ENCODE measurements at places on chromosomes 11 and 22.
A peak's percentile ranks its signal among the peaks of the same experiment; 100 is the strongest.

DNA sequence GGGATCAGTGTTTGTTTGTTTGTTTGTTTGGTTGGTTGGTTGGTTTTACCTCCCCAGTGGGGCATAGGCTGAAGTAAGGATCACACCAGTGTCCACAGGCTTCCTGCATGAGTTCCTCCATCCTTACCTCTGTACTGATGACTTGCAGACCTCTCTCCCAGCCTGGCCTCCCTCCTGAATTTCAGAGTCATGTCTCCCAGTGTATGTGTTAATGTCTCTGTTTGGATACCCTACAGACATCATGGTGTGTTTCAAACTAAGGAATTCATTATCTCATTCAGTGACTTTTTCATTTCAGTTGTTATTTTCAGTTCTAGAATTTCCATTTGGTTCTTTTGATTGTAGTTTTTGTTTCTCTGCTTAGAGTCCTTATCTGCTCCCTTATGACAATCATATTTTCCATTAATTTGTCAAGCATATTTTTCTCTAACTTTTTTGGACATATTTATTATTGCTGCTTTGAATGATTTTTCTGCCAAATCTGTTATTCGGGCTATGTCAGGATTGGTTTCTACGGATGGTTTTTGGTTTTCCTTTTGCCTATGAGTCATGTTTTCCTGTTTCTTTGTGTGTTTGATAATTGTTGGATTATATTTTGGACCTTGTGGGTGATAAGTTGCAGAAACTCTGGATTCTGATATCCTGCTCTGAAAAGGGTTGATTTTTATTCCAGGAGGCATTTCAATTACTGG is 23.6 kb downstream of the MYEOV start:
- peak; percentile 45 for DNase-seq

DNA sequence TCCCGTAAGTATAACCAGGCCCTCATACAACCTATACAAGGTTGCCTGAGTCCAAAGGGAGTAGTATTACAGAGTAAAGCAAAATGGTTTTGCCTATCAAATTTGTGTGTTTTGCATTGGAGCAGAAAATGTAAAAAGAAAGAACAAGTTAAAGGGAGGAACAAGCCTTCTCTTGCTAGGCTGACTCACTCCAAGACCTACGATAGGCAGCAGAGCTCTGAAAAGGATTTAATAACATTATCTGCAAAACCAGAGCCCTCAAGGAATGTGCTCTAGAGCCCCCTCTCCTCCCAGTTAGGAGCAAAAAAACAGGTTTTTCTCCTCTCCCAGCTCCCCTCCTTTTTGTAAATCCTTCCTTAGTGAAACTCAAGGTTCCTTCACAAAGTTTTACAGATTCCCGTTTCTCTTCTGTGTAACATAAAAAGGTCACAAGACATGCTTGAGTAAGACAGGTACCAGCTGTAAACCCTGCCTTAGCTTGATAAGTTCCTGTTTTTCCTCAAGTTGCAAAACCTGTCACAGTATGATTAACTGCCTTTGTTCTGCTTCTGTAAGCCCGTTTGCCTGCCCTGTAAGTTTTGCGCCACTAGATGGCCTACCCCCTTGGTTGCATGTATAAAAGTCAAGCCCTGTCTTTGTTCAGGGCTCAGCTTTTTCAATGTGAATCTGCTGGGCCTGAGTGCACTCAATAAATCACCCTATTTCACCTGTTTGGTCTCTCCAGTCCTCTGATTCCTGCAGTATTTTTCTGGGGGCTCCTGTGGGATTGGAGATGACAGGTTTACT is 498.2 kb downstream of the KCNA4 start:
- DNase-seq: no peak

- peak; percentile 59 for DNase-seq
Observed at GRCh38 chr11:72441752-72442207, 7.4 kb upstream of the CLPB start.

- peak; percentile 44 for DNase-seq
Observed at GRCh38 chr11:23425381-23425780, 565.1 kb upstream of the CCDC179 start.

- peak; percentile 99 for DNase-seq
Observed at GRCh38 chr11:68012843-68013610, 2.9 kb downstream of the ALDH3B1 start.

DNA sequence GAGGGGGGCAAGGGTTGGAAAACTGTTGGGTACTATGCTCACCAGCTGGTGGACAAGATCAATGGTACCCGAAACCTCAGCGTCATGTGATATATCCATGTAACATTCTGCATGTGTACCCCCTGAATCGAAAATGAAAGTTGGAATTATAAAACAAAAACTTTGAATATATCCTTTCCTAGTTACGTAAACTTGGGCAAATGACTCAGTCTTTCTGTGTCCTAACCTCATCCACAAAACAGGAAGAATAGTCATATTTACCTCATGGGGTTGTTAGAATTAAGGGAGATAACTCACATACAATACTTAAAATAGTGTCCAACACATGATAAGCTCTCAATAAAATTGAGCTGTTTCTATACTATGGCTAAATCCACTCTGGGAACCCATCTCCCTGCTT is 620.1 kb upstream of the KIRREL3 start:
- peak; percentile 44 for DNase-seq

GRCh38 chr11:102792604-102793003 is 5.4 kb downstream of the MMP1 start:
- no peak for DNase-seq

DNA sequence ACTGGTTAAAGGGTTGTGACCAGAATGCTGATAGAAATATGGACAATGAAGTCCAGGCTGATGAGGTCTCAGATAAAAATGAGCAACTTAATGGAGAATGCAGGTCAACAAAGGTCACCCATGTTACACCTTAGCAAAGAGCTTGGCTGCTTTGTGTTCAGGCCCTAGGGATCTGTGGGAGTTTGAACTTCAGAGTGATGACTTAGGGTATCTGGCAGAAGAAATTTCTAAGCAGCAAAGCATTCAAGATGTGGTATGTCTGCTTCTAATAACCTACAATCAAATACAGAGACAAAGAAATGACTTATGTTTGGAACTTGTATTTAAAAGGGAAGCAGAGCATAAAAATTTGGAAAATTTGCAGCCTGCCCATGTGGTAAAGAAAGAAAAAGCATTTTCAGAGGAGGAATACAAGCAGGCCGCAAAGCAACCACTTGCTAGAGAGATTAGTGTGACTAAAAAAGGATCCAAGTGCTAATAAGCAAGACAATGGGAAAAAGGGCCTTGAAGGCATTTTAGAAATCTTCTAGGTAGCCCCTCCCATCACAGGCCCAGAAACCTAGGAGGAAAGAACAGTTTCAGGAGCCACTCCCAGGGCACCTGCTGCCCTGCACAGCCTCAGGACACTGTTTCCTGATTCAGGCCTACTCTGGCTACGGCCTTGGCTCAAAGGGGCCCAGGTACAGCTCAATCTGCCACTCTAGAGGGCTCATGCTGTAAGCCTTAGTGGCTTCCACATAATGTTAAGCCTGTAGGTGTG is 41.3 kb downstream of the TNKS1BP1 start:
- no peak for DNase-seq

DNA sequence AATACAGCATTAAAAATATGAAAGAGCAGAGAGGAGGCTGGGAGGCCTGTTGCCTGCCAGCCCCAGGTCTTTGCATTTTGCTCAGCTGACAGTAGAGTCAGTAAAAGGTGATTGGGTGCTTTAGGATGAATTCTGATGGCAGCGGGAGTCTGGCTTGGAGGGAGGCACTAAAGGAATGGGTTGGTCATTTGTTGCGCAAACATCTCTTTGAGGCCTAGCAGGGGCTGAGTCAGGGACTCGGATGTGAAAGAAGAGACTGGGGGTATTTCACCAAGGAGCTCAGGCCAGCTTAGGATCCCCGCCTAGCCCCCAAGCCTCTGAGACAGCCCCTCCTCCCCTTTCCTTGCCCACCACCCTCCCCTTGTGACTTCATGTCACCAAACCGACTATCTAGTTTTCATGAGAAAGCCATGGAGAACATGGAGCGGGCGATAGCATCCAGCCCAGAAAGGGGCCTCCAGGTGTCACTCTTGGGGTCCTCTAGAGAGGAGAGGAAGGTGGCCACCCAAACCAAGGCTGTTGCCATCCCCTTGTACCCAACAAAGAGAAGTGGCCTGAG is 9.7 kb downstream of the DGKZ start:
- no peak for DNase-seq

- peak; percentile 66 for DNase-seq
Observed at GRCh38 chr11:100719362-100719761, 32.3 kb downstream of the ARHGAP42 start.

DNA sequence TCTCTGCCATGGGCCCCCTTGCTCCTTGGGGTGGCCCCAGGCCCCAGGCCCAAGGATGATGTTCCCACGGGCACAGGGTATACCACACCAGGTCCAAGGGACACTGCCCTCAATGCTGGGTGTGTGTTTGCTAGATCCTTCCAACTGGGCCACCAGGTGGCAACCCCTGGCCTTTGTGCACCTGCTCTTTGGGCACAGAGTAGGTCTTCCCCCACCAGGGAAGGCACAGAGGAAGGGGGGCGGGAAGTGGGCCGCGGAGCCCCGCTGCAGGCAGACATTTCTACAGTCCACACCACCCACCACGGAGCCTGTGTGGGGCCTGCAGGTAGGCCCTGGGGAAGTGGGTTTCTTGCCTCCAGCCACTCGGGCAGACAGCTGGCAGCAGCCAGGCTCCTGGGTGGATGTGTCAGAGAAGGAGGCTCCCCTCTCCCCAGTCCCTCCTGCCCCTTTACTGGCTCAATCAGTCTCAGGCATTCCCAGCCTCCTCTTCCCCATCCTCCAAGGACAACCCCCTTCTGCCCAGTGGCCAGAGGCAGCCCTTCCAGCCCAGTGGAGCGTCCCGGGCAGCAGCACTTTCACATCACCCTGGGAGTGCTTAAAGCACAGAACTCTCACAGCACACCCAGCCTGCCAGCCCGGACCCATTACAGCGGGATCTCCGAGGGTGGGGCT is 21.6 kb downstream of the MAFF start:
- DNase-seq: no peak

- no peak for DNase-seq
Observed at GRCh38 chr11:123227763-123228495, 32.9 kb upstream of the CLMP start.

GRCh38 chr11:8403310-8403709 is 139.6 kb upstream of the LMO1 start:
- DNase-seq: no peak

DNA sequence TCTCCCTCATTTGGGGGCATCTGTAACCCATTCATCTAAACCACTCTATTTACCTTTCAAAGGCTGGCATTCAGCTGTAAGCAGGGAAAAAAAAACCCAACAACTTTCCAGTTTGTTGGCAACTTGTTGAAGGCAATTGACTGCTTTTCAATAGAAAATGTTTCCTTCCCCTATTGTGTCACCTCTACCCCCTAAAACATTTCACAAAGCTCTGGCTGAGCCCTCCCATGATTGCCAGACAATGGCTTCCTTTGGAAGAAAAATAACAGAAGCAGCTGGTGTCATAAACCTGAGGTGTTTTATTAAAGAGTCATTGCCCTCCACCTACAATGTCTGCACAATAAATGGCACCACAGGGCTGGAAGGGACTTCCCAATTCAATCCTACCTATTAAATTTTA is 22.1 kb upstream of the PSMA1 start:
- no peak for DNase-seq

DNA sequence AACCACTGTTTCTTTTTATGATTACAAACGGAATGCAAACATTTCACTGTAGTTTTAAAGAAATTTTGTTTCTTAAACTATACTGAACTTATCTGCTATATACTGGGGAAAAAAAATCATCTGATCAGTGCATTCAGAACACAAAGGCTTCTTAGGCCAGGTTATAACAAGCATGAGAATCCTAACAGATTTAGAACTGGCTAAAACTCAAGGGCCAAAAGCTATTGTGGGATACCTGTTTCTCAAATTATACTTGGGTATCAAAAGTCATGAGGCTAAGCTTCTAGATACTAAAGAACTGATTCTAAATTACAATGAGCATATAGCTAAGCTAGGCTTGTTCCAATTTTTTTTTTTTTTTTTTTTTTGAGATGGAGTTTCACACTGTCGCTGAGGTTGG is 29.7 kb upstream of the CHRNA10 start:
- no peak for DNase-seq

All from LHCN-M2 (cell line).